ENCODE measurements at places on chromosomes 3 and 15.

- no peak for DNase-seq
Observed at GRCh38 chr3:36924744-36925521, 19.9 kb downstream of the TRANK1 start.

DNA sequence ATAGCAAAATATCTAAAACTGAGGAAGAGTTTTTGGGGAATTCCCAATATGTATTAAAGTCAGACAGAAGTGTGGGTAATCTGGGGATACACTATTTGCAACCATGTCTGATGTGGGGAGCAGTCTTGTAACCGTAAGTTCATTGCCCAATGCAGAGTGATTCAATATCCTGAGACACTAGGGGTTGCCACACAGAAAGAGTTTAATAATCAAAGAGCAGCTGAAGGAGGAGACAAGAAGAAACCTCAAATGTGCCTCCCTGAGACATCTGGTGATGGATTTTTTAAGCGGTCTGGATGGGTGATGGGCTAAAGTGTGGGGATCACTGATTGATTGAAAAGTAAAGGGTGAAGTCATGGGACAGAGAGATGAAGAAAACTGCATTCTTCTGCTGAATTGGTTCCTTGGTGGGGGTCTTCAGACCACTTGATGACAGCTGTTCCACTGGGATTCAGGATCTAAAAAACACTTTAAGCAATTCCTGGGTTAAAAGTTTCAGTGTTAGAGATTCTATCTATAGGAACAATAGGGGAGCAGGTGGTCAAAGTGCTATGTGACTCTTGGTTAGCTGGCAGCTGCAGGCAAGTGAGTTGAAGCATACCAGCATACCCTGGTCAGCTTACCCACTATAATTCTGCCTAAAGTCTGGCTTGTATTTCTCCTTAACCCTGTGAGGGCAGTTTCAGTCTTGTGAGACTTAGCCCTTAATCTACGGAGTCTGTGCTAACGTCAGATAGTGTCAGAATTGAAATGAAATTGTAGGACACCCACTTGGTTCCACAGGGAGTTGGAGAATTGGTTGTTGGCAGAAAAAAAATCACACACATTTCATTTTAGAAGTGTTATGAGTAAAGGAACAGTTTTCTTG lies 425.9 kb upstream of the TGFBR2 start:
- peak; percentile 51 for DNase-seq

GRCh38 chr3:128970740-128971047 lies 23.2 kb downstream of the CFAP92 start:
- DNase-seq, result no peak

- no peak for DNase-seq
Observed at GRCh38 chr3:41002104-41002503, 197.2 kb upstream of the CTNNB1 start.

DNA sequence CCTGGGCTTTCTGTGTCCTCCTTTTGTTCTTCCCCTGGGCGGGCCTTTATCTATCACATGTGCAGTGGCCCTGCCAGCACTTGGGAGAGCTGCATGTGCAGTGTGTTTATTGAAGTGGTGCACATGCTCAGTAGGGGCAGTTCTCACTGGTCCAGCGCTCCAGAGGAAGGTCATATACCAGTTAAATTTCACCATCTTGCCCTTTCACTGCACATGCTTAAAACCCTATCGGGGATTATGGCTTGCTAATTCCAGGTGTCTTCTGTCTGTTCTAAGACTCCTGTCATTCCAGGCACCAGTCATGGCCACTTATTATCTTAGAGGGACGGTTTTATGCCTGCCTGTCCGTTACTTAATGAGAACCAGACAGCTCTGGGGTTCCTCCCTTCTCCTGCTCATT lies 52.2 kb downstream of the ROPN1B start:
- no peak for DNase-seq

DNA sequence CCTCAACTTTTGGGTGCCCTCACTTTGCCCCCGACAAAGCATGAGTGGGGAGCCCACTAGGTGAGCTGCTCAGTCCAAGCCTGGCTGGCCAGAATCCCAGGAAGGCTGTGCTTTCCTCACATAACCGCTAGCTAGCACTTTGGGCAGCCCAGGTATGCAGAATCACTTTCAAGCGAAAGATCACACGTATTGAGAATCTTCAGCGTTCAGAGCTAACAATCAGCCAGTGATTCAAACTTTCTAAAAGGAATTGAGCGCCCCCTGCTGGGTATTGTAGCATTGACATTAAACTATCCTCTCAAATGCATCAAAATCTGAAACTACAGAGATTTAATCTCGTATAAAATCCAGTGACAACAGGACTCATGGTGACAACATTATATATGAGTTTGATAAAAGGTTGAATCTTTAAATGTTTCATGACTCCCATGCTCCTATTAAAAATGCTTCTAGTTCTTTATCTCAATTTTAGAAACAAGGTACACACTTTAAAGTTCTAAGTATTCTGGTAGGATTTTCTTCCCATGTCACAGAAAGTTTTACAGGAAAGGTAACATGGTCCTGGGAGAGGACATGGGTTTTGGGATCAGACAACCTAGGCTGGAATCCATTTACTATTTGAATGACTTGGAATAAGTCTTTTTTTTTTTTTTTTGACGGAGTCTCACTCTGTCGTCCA lies 11.8 kb downstream of the ANAPC13 start:
- peak; percentile 68 for DNase-seq

DNA sequence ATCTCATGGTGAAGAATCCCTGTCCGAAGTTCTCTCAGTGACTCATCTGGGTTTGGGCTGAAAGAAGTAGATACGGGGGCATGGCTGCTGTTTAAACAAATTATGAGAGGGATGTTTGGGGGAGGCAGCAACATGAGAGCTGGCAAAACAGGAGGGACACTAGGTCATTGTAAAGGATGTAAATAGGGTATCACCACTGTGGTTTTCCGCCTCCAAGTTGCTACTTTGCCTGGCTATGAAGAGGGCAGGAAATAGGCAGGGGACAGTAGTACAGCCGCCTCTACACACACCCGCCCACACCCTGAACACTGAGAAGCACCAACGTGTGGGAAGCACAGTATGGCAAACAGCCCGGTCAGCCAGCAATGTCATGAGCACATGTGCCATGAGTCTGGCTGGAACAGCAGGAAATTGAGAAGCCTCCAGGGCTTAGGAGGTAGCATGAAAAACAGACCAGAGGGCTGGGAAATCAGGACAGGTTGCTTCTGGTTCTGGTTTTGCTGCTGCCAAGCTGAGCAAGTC lies 17.1 kb downstream of the HEXA start:
- no peak for DNase-seq

DNA sequence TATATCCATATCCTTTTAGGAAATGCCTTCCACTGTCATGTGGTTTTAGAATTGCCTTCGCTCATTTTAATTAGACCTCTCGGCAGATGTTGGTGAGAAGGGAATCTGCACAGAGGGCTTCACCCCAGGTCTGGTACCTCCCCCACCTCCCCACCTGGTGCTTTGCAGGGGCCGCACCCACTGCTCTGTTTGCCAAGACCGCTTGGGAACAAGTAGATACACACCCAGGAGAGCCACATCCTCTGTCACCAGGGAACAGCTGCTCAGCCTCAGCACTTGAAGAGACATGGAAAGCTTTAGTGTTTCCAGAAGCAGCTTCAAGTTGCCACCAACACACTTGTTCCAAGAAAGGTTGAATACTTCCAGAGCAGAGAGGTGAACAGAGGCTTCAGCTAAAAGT lies 21.8 kb downstream of the LRRC31 start:
- DNase-seq, result no peak

- DNase-seq, result peak; percentile 52
Observed at GRCh38 chr3:184540777-184541681, 20.6 kb upstream of the EPHB3 start.

DNA sequence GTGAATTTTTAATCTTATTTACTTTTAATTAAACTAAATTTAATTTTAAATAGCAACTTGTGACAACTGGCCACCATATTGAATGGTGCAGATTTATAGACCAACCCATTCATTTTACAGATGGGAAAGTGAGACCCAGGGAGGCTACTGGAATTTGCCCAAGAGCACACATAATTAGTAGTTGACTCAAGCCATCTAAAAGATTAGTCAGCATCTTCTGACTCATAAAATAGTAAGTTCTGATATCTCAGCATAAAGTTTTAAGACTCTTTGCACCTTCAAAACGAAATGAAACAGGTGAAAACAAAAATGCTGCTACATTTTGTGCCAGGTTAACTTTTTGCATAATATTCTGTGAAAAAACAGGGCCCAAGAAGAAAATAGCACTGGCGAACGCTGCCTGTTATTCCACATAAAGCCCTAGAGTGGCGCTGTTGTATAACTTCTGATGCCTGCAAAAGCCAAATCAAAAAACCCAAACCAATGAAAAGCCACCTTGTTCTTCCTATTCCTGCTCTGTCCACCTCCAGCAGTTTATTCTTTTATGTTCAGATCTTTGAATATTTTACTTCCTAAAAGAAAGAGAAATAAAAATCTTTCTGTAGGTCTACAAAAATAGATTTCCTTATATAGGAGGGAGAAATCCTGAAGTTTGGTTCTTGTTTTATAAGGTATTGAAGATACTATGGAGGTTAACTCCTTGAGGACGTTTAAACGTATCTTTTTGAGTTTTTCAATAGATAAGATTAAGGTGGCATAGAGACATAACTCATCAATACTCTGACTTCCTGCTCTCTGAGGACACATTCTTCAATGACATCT lies 62.8 kb downstream of the OTOL1 start:
- DNase-seq, result peak; percentile 71

GRCh38 chr3:126954141-126954842 lies 28.6 kb upstream of the PLXNA1 start:
- DNase-seq, result no peak

DNA sequence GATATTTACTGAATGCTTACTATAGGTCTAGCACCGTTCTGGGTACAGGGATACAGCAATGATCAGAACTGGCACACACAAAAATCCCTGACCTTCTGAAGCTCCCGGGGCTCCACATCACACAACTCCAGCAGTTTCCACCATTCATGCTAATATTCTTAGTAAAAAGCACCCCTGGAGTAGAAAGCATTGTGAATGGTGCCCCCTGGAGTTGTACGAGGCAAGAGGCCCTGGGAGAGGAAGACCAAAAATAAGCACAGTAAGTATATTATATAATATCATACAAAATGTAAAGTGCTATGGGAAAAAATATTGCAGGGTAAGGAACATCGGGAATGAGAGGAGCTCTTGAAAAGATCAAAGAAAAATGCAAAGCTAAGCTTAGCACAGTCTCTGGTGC lies 790 bp upstream of the SRGAP3 start:
- DNase-seq, result peak; percentile 47

- peak; percentile 50 for DNase-seq
Observed at GRCh38 chr3:139561959-139562676, 22.6 kb upstream of the RBP1 start.

- no peak for DNase-seq
Observed at GRCh38 chr3:104750581-104750980, 616.1 kb upstream of the ALCAM start.

GRCh38 chr15:34437687-34438086 lies at the start of gene GOLGA8A:
Gene GOLGA8A, minus strand, starts transcription at chr15:34437808. Its CDS starts 48,117 bp downstream, at chr15:34389691.
- DNase-seq, result peak; percentile 84

GRCh38 chr15:36007699-36008098 lies 461.7 kb upstream of the DPH6 start:
- no peak for DNase-seq
